ENCODE measurements at places on chromosomes 11 and 22.

DNA sequence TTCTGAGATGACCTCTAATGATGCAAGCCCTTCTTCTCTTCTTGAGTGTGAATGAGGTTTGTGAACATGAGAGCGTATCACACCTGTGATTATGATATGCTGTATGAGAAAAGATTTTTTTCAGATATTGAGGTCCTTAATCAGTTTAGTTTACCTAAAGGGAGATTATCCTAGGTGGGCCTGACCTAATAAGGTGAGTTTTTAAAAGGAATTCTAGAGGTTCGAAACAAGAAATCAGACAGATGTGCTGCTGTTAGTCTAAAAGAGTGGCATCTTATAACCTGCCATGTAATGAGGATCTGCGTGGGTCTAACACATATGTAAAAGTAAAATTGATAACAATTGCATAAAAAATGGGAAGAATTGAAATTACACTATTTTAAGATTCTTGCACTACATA is 33.8 kb downstream of the MSANTD4 start:
- no peak for DNase-seq

- DNase-seq, result no peak
Measured at GRCh38 chr11:48161951-48162884, 54.4 kb upstream of the OR4B1 start.

DNA sequence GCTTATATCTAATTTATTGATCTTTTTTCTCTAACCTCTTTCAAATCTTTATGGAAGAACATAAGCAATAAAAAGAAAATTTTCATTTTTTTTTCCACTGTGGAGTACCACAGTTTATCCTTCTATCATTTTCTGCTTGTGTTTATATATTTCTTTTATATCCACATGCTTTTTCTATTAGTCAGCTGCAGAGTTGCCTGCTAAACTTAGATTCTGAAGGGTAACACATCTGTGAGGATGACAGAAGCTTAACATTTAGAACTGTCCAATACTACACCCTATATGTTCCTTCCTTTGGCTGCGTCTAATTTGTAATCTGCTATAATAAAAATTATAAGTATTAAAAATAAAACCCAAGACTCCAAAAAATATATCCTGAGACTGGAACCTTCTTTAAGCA is 20.8 kb downstream of the CCDC90B start:
- DNase-seq, result no peak

DNA sequence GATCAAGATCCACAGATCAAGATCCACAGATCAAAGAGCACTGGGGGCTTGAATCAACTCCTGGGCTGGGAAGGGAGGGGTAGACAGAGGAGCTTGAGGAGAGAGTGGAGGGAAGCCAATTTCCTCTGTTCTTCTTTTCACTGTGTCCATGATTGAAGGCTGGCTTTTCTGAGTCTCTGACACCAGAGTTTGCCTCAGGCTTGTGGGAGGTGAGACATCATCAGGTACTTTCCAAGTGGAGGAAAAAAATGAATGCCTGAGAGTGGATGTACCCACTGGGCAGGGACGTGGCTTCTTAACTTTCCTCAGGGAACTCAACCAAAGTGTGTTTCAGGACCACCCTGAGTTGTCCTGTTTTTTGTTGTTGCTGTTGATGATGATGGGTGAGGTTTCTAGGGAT is 11.0 kb upstream of the HEPHL1 start:
- no peak for DNase-seq

DNA sequence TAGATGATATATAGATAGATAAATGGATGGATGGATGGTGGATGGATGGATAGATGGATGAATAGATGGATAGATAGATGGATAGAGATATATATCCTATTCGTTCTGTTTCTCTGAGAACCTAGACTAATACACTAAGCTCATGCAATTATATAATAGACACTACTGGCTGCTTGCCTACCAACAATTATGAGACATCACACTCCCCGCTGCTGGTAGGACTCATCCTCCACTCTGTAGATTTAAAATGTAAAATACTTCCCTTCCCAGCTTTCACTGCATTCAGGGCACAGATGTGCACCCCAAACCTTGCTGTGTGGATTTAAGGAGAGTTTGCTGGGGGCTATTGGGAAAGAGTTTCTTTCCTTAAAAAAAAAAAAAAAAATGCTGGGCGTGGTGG is 28.3 kb upstream of the RCN1 start:
- DNase-seq, result no peak

DNA sequence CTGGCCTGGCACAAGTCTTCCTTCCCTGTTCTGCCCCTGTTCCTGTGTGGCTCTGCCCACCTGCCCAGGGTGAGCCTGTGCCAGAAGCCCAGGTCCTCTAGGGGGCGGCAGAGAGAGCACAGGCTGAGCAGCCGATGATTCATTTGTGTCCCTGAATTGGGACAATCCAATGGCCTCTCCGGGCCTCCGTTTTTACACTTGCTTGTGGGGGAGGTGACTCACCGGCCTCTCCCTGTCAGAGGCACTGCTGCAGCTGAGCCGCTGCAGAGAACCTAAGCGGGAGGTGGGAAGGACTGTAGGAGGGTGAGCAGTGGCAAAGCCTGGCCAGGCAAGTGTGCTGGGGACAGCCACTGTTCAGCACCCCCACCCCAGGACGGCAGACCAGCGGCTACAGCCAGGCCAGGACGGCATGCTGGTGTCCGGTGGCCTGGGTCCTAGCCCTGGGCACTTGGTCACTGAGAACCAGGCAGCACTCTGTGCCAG is 65.2 kb upstream of the LMO1 start:
- peak; percentile 88 for DNase-seq
